ENCODE measurements at places on chromosomes 4 and X.
A peak's percentile ranks its signal among the peaks of the same experiment; 100 is the strongest.

GRCh38 chr4:78809928-78810835 lies 34.0 kb downstream of the BMP2K start:
- DNase-seq, result peak; percentile 69

DNA sequence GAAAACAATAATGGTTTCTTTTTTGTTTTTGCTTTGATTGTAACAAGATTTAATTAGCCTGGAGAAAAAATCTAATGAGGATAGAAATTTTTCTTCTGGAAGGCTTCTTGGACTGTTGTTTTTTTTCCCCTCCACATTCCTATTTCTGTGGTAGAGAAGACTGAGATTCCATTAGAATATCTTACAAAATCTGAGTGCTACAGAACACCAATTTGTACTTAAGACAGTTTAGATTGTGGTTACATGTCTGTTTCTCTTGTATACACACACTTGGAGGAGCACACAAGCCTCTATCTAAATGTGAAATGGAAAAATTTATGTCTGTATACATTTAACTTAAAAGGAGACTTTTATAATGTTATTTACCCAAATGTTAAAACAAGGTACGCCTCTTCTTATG lies 176.9 kb upstream of the ARSJ start:
- no peak for DNase-seq

DNA sequence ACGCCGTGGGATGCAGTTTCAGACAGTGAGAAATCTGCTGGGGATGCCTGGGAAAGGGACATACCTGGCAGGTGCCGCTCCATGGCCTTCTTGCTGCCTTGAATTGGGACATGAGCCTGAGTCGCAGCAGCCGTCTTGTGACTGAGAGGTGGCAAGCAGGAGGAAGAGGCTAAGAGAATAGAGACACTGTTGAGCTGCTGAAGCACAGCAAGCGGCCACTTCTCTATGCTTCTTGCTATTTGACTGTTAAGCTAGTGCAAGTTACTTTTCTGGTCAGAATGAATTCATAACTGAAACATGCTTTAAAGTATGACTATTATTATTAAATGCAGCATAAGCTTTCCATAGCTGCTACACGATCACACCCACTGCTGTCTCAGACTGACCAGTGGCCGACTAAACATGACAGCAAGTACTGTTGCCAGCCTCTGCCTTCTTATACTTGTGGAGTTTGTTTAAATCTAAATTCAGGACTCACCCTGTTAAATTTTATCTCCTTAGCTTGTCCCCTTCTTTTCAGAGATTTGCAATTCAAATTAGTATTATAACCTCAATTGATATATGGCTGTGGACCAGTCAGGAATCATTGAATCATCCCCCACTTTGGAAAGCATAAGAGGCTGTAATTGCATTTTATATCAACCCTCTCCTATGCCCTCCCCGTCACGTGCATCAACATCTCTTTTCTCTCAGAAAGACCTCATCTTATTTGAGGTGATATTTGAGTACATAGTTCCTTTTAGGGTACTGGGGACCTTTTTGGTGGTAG lies 24.8 kb upstream of the ACSL1 start:
- no peak for DNase-seq

- DNase-seq, result no peak
Measured at GRCh38 chr4:115356176-115356575, 242.8 kb upstream of the NDST4 start.

- no peak for DNase-seq
Measured at GRCh38 chr4:7956270-7956808, 16.7 kb upstream of the AFAP1 start.

- DNase-seq, result no peak
Measured at GRCh38 chr4:184526228-184526627, 51.9 kb upstream of the IRF2 start.

DNA sequence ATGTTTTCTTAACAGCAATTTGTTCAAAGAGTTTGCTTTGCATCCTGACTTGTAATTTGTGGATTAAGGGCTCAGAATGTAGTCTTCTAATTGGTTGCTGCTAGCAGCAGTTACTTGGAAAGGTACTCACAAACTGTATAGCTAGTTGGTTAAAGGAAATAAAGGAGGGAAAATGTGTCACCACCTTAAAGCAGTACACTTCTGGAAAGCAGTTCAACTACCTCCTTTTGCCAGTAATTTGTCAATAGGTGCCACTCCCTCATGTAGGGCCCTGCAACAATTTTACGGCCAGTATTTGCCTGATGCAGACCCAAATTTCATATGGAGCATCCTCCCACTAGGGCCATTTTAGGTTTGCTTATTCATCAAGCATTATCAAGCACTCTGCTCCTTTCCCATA lies 20.8 kb downstream of the AMOT start:
- no peak for DNase-seq

Measured in hematopoietic multipotent progenitor cell treated with erythropoietin and hydrocortisone succinate and interleukin-3 and kit ligand, for 17 days (in vitro differentiated cells).